Hematopoietic multipotent progenitor cell (in vitro differentiated cells): ENCODE measurements at places on chromosomes 11 and 22.

DNA sequence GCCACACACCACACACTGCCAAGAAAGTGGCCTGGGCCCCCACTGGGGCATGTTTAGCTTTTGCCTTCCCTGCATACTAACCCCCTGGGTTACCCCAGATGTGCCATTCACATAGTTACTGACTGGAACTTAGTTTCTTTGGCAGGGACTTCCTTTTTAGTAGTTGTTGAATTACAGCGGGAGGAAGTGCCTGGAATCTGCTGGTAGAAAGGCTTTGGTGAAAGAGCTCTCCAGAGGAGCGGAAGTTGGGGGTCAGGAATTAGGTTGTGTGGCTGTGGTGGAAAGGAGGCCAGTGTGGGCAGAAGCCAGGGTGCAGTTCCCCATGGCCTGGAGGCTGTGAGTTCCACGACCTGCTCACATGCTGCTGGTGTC, 69.0 kb downstream of the MED15 start:
- DNase-seq, result no peak

GRCh38 chr11:11988681-11989261, 19.7 kb downstream of the DKK3 start:
- no peak for DNase-seq

- DNase-seq, result no peak
Observed at GRCh38 chr22:39094717-39095389, 2.2 kb upstream of the APOBEC3H start.

GRCh38 chr22:24759765-24760164, 14.8 kb downstream of the PIWIL3 start:
- DNase-seq, result no peak

DNA sequence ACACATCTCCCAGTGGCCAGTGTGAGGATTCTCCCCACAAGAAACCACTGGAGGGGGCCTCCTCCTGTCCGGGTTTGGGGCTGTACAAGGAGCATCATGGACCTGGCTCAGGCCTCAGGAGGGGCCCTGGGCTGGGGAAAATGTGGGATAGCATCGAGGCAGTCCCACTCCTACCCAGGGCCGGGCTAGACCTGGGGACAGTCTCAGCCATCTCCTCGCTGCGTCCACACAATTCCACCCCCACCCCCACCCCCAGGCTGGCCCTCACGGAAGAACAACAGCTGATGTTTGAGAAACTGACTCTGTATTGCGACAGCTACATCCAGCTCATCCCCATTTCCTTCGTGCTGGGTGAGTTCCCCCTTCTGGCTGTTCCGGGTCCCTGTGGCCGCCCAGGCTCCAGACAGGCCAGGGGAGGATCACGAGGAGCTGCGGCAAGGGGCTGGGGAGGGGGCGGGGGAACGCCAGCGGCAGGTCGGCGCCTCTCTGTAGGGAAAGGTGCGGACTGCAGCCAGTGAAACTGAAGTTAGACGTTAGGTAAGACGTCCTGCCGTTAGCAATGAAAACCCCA, 4.8 kb downstream of the BEST1 start:
- no peak for DNase-seq

DNA sequence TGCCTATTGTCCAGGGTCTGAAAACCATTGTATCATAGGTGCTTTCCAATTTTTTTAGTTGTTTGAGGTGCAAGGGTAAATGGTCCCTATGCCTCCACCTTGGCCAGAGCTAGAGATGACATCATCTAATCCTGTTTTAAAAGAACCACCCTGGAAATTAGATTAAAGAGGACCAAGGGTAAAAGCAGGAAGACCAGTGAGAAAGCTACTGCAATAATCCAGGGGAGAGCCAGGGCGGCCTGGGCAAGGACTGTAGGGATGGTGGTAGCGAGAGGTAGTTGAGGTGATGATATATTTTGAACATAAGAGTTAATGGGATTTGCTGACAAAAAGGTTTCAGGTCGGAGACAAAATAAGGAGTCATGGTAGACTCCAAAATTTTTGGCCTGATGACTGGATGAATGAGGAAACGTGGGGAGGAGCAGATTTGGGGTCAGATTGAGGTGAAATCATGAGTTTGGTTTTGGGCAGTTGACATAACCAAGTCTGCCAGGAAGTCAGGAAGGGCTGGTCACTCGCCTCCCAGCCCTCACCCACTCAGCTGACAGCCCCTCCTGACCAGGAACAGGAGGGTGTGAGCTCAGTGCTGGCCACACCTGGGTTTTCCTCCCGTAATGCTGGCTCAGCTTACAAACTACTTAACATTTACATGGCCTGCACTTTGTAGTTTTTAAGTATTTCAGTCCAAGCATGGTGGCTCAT, 23.0 kb downstream of the SCN4B start:
- no peak for DNase-seq

DNA sequence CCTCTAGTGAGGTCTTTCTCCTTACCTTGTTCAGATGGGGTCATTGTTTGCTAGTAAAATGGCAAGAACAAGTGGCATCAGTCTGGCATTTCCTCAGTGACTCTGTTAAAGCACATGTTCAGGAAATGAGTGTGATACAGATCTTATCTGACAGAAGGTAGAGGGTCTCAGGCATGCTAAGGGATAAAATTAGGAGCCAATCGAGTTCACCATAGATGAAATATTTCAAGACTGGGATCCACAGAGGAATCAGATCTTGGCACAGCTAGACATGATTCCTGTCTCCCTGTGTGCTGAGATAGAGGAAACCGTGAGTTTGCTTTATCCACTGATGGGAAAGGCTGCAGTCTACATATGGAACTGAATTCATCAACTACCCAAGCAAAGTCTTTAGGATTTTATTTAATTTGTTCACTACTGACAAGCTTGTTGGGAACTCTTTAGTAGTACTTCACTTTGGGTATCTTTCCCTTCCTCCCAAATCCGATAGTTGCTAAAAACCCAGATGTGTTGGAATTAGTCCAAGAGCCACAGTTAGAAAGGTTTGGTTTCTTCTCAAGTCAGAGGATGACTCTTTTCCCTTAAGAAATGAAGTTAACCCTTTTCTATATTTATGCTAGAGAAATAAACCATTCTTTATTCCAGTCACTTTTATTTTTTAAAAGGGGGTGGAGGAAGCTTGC, 18.4 kb downstream of the FAM118B start:
- no peak for DNase-seq

GRCh38 chr11:69106031-69106811, 49.5 kb upstream of the SMIM38 start:
- DNase-seq, result no peak

DNA sequence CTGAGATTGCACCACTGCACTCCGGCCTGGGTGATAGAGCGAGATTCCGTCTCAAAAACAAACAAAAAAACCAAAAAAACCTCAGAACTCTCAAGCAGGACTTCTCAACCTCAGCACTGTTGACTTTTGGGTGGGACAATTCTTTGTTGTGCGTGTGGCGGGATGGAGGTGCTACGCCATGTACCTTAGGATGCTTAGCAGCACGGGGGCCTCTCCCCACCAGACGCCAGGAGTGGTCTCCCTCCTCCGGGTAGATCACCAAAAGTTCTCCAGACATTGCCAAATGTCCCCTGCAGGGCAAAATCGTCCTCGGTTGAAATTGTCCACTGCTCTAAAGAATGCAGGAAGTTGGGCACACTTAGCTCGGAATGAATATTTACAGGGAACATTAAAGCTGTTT, 26.9 kb upstream of the ATXN10 start:
- no peak for DNase-seq

DNA sequence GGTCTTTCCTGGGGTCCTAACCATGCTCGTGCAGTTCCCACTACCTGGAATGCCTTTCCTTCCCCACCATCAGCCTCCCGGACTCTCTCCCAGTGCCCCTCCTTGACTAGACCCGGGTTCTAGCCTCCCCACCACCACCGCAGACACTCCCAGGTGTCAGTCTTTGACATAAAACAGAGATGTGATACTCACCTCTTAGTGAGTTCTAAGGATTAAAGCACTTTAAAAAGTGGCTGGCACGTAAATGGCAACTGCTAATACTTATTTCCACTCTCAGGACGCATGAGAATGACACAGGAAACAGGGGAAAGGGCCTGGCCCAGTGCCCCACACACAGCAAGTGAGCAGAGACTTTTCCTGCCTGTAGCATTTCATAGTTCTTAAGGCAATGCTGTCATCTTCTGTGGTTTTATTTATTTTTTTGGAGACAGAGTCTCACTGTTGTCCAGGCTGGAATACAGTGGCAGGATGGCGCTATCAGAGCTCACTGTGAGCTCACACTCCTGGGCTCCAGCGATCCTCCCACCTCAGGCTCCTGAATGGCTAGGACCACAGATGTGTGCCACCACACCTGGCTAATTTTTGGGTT, 1.9 kb upstream of the SLC25A45 start:
- DNase-seq, result no peak

DNA sequence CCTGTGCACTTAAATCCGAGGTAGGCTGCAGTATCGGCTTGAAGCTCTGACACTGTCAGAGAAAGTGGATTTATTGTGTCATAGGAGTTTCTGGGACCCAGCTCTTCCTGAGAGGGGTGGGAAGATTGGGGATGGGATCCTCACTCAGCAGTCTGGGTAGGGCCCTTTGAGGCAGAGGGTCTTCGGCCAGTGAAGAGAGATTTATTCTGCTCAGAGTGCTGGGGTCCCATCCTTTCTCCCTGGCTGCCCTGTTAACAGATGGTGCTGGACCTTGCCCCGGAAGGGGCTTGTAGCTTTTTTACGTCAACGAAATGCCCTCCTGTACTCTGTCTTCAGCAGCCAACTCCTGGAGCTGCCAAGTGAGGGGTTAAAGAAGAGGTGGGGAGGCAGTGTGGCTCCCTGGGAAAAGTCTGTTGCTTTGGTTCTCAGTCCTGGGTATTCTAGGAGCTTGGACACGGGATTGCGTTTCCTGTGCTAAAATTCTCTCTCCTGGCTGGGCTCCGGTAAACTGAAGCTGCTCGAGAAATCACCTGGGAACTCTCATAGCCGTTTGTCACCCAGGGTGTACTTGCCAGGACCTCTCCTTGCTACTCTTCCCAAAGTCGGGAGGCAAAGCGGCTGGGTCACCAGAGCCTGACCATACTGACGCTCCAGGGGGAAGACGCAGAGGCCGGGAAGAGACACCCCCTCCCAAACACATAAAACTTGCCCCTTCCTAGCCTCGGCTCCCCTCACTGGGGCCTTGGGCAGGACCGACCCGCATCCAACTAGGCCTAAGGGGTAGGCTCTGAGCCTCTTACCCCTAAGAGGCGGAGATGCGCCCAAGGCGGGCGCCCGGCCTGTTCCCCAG, 806 bp upstream of the SMDT1 start:
- no peak for DNase-seq

GRCh38 chr22:44405661-44406060, 92.4 kb downstream of the RTL6 start:
- no peak for DNase-seq
